Type B pancreatic cell (in vitro differentiated cells): ENCODE measurements at places on chromosomes 7 and 10. TPM values are rescaled to one million over a fixed set of nuclear protein-coding genes. Genes with fewer than 3 reads are reported as not detected.

DNA sequence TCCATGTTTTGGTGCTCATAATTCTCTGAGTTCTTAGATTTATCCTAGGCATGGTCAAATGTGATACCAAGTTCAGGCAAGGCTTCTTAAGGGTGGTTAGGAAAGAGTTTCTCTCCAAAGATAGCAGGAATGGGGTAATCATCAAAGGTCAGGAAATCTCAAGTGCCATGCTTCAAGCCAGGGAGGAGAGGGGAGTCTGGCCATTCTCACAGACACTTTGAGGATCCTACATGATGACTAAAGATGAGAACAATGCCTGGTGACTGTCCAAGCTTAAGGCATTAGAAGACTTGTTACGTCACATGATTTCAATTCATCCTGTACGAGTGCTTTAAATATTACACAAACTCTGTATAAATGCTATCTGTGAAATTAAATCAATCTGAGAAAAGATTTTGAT lies 59.4 kb downstream of the POM121L12 start:
- H3K36me3 ChIP-seq, result no peaks in the 10 kb centered on the region
- no peak for DNase-seq
- H3K4me1 ChIP-seq, result no peaks in the 10 kb centered on the region
- no peaks in the 10 kb centered on the region for H3K27me3 ChIP-seq
- H3K27ac ChIP-seq, result no peak overlapping the region
- H3K4me3 ChIP-seq, result no peak overlapping the region

GRCh38 chr7:137081321-137082093 lies 213.1 kb downstream of the CHRM2 start:
- H3K36me3 ChIP-seq, result no peaks in the 10 kb centered on the region
- no peak overlapping the region for H3K27ac ChIP-seq
- H3K4me1 ChIP-seq, result no peaks in the 10 kb centered on the region
- DNase-seq, result no peak
- H3K27me3 ChIP-seq, result no peaks in the 10 kb centered on the region

GRCh38 chr7:771234-772004 lies 44.3 kb upstream of the PRKAR1B start:
- H3K36me3 ChIP-seq, result peaks cover 10% of the 10 kb centered on the region
- H3K4me1 ChIP-seq, result peaks cover 7% of the 10 kb centered on the region
- no peak for DNase-seq

DNA sequence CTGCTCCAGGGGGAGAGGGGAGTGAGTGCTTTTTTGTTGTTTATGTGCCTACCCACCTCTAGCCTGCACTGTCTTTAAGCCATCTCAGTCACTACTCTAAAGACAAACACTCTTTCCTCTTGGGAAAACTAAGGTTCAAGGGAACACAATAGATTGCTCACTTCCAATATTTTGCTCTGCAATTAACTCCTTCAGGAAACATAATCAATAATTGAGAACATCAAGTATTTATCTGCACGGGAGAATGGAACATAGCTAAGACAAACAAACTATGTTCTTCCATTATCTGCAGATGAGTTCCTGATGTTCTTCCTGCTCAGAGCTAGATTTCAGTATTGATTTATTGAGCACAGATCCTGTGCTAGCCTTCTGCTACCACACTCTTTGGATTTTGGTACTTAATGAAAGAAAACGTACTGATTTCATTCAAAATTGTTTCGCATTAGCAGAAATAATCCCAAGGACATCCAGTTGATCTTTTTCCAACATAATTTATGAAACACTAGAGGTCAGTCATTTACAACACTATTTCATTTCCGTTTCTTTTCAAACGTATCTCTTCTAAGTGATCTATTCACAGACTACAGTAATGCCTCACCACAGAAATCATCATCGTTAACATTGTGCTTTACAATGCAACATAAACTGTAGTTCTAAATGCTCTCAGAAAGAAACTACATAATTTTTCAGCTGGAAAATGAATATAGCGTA lies 8.3 kb downstream of the NEBL start:
- no peak overlapping the region for H3K4me3 ChIP-seq
- peaks cover 34% of the 10 kb centered on the region for H3K4me1 ChIP-seq
- DNase-seq, result no peak
- H3K27ac ChIP-seq, result no peak overlapping the region
- no peaks in the 10 kb centered on the region for H3K27me3 ChIP-seq
- peaks cover under 1% of the 10 kb centered on the region for H3K36me3 ChIP-seq

DNA sequence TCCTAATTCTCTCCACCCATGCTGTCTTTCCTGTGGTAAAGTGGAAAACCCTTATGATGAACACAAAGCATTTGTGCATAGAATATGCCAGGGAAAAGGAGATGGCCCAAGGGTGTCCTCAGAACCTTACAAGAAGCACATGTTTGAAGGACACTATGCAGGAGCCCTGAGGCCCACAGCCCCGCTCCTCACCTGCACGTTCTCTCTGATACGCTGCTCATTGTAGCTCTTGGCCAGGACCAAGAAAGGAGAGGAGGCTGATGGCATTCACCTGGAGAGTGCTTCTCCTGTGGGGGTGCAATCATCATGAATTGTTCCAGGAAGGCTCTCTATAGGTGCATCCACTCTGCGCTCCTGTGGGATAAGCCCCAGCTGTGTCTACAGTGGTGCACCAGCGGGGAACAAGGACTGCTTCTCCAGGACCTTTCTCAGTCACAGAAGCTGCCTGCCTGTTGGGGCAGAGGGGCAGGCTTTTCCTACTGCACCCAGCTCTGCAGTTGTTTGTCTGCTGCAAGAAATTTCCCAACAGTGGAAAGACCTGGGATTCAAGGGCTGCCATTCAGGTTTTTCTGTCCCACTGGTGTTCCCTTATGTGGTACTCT lies 19.9 kb downstream of the AKR1C2 start:
- H3K36me3 ChIP-seq, result no peaks in the 10 kb centered on the region
- DNase-seq, result no peak
- H3K4me3 ChIP-seq, result no peak overlapping the region
- H3K27ac ChIP-seq, result no peak overlapping the region
- H3K27me3 ChIP-seq, result no peaks in the 10 kb centered on the region

DNA sequence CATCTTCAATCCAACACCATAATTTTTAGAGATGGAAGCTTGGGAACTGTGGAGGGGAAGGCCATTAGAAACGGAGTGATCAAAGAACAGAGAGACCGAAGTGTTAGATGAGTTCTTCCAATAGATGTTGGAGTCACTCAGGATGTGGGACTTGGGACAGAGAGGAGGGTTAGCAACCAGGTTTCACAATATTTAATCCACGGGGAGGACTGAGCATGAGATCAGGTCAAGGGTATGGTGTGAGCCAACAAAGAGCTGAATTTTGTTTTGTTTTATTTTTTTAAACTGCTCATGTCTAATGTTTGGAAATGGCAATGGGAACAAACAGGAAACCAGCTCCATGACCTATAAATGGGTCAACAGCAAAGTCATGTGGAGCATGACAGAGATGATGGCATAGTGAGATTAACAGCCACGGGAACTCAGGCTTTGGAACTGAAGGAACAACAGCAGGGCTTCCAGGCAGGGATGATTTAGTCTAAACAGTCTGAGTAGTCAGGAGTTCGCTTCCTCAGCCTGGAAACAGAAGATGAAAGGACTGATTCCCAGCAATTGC lies 38.9 kb upstream of the AMPH start:
- no peak overlapping the region for H3K27ac ChIP-seq
- H3K27me3 ChIP-seq, result peaks cover 7% of the 10 kb centered on the region
- no peak overlapping the region for H3K4me3 ChIP-seq

- H3K27ac ChIP-seq, result no peak overlapping the region
- H3K4me1 ChIP-seq, result no peaks in the 10 kb centered on the region
- peaks cover 17% of the 10 kb centered on the region for H3K36me3 ChIP-seq
- no peaks in the 10 kb centered on the region for H3K27me3 ChIP-seq
- no peak for DNase-seq
Observed at GRCh38 chr7:66377045-66377444, 171.9 kb downstream of the TPST1 start.

DNA sequence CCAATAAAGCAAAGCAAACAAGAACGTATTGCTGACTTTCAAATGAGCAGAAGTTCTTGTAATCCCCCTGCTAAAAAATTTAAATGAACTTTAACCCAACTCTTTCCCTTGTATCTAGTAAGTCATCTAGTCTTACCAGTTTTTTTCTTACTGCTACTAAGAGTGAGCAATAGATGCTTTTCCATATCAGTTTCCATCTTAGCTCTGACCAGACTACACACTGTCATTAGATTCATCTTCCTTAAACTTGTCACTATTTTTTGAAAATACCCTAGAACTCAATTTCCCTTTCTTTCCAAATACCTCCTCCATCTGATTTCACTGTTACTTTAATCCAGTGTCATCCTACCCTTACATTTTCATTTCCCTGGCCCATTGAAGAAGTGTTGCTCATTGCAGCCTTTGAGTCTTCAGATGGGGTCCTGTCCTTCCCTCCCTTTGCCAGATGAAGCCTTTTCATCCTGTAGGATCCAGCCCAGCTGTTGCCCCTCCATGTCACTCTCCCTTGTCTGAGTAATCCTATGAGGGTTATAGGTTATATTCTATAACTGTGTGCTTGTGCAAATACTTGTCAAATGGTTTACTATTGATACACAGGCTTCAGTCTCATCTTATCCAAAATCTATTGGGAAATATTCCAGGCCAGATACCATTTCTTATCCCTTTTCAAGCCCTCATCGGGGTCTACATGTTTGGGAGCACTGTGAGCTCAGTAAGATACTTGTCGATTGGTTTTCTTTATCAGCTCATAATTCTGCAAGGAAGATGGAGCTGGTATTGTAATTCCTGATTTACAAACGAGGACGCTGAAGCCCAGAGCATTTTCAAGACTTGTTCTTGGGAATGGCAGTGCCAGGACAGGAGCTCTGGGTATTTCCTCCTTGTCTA lies 51.5 kb upstream of the ITGB1 start:
- no peak overlapping the region for H3K4me3 ChIP-seq
- peaks cover 7% of the 10 kb centered on the region for H3K27me3 ChIP-seq
- no peaks in the 10 kb centered on the region for H3K36me3 ChIP-seq
- H3K4me1 ChIP-seq, result peaks cover 21% of the 10 kb centered on the region

DNA sequence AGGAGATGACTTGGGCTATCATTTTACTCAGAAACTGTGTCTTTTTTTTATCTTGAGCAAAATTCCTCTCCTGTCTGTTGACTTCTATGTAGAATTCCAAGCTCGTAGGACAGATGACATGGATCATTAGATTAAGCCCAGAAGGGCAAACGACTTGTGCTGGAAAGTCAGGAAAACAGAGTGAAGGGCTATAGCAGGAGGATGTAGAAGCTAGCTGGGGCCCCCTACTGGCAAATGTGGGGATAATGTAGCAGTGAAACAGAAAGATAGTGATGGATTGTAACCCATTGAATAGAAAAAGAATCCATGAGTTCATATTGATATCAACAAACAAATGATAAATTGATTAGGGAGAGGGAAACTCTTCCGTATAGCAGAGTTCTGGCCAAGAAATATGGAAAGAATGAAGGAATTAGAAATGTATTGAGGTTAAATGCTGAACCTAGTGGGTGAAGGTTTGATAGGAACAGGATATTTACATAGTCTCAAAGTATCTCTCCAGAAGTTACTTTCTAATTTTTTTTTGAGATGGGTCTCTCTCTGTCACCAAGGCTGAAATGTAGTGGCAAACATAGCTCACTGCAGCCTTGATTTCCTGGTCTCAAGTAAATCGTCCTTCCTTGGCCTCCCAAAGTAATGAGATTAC lies 103.6 kb downstream of the LYZL1 start:
- peaks cover 11% of the 10 kb centered on the region for H3K27me3 ChIP-seq
- H3K4me1 ChIP-seq, result peaks cover 20% of the 10 kb centered on the region
- DNase-seq, result no peak
- no peak overlapping the region for H3K27ac ChIP-seq
- H3K4me3 ChIP-seq, result no peak overlapping the region

DNA sequence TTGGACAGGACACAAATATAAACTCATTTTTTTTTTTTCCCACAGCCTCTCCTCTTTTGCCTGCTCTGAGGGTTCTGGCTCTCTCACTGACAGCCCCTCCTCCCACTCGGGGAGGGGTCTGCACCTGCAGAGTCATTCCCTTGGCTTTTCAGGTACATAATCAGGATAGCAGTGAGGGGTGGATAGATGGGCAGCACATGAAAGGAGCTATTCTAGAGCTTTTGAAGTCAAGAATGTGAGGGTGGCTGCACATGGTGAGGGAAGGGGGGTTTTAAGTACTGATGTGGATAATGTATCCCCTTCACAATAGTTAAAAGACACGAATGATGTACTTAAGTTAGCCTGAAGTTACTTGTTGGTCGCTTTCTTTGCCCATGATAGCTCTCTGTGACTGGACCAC lies 76.2 kb downstream of the CFAP58 start:
- no peak for DNase-seq
- H3K4me3 ChIP-seq, result no peak overlapping the region
- no peaks in the 10 kb centered on the region for H3K36me3 ChIP-seq
- H3K4me1 ChIP-seq, result no peaks in the 10 kb centered on the region
- no peak overlapping the region for H3K27ac ChIP-seq

- no peak for DNase-seq
- H3K27ac ChIP-seq, result no peak overlapping the region
- H3K4me3 ChIP-seq, result no peak overlapping the region
- no peaks in the 10 kb centered on the region for H3K27me3 ChIP-seq
- H3K4me1 ChIP-seq, result peaks cover 9% of the 10 kb centered on the region
- peaks cover 18% of the 10 kb centered on the region for H3K36me3 ChIP-seq
Observed at GRCh38 chr10:71359364-71360046, 37.2 kb upstream of the CDH23 start.

GRCh38 chr7:46833197-46833596 lies 748.7 kb downstream of the TNS3 start:
- H3K4me1 ChIP-seq, result no peaks in the 10 kb centered on the region
- DNase-seq, result no peak
- H3K27ac ChIP-seq, result no peak overlapping the region
- no peaks in the 10 kb centered on the region for H3K27me3 ChIP-seq
- H3K4me3 ChIP-seq, result no peak overlapping the region
- no peaks in the 10 kb centered on the region for H3K36me3 ChIP-seq

DNA sequence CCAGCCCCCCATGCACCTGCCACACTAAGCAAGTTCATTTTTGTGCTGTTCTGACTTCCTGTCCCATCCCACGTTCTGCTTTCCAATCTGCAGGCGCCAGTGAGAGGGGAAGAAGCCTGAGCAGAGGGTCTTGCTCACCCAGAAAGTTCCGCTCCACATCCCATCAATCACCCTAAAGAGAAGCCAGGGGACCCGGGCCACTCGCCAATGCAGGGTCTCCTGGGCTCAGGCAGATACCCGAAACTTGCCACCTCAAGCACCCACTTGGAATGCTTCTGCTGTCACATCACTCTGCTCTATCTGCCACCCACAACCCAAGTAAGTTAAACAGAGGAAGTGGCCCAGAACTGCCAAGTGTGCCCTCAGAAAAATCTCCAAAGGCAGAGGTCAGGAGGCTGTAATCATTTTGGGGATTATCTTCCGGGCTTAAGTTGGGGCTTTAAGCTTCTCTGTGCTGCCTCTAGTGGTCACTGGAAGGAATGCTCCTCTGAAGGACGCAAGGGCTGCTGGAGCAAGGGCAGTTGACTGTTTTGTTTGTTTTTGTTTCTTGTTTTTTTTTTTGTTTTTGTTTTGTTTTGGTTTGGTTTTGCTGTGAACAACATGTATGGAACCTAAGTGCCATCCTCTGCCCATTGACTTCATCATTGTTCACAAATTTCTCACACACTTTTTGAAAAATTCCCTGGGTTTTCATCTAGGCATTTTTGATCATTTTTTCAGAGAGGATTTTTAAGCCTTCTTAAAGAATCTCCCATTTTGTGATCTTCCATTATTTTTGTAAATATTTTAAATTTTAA lies 25.5 kb downstream of the PRR15 start:
- no peaks in the 10 kb centered on the region for H3K27me3 ChIP-seq
- H3K4me3 ChIP-seq, result no peak overlapping the region
- H3K36me3 ChIP-seq, result no peaks in the 10 kb centered on the region
- peak overlapping the region; percentile 63 for H3K27ac ChIP-seq

Gene IGF2BP3
- total RNA-seq, result 99.3 and 107 TPM in 2 replicates

Gene COL28A1
- total RNA-seq, result 0.76 and 3.3 TPM in 2 replicates

Gene TMEM229A
- 0.19 and 0.33 TPM in 2 replicates for total RNA-seq

Gene PNLIPRP3
- total RNA-seq, result not detected in 2 replicates

Gene GCC1
- 15.6 and 21.4 TPM in 2 replicates for total RNA-seq
